NCI-H1694 treated with DMSO at 0.1 percent for 48 hours (cell line): ENCODE measurements at places on chromosomes 1 and 21.
A peak's percentile ranks its signal among the peaks of the same experiment; 100 is the strongest.

- peak; percentile 11 for DNase-seq
These were observed at the start of gene FOXD3 for GRCh38 chr1:63322114-63322943. Gene FOXD3, plus strand, starts transcription at chr1:63322567. Its CDS starts 492 bp downstream, at chr1:63323059.

DNA sequence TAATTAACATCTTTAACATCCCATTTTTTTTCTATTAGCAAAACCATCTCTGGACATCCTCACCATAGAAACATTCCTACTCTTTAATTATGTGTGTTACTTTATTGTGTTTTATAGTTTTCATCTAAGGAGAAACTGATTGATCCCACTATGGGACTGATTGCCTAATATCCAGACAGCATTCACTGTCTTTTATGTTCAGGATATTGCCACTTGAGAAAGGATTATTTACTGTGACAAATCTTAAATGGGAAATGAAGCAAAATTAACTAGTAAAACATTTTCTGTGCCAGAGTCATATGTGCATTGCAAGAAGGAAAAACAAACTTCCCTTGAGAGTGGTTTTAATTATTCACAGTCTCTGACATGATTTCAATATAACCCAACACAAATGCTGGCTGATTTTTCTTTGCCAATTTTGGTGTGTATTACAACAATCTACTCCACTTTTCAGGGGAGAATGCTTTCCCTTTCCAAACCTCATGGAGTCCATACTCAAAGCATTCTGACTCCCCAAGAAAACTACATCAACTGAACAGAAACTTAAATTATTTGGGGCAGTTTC, 15.8 kb upstream of the RGS13 start:
- DNase-seq = no peak

DNA sequence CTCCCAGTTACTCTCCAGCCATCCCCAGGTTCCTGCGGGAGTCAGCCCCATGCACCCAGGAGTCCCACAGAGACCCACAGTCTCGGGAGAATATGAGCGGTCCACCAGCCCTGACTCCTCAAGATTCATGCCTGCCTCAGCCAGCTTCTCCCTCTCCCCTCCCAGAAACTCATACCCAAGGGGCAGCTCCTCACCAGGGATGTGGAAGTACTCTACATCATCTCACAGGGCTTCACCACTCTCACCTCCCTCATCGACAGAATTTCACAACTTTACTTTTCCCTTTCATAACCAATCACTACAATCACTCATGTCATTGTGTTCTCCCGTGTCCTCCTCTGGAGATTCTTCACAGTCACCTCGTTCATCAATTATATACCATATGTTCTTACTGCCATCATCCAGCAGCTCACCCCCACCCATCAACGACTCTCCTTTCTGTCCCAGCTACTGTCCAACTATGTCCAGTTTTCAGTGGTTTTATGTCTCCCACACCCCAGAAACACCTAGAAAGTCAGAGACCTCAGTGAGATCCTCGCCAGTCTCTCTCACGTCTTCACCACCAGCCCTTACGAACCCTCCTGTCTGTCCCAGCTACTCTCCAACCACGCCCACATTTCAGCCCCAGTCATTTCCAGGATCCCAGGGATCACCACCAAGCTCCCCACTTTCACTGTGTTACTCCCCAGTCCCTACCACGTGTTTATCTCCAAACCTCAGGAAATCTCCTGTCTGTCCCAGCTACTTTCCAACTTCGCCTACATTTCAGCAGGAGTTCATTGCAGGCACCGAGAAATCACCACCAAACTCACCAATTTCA, 1530.1 kb upstream of the TPTE start:
- peak; percentile 86 for DNase-seq

GRCh38 chr1:186837806-186838205, 9.1 kb downstream of the PLA2G4A start:
- no peak for DNase-seq

GRCh38 chr1:211893260-211893659, 62.7 kb upstream of the LPGAT1 start:
- DNase-seq = no peak

- no peak for DNase-seq
These were observed 42.0 kb downstream of the VPS26C start for GRCh38 chr21:37224861-37225839.

GRCh38 chr1:236143104-236143948, 987 bp downstream of the GPR137B start:
- DNase-seq = no peak

DNA sequence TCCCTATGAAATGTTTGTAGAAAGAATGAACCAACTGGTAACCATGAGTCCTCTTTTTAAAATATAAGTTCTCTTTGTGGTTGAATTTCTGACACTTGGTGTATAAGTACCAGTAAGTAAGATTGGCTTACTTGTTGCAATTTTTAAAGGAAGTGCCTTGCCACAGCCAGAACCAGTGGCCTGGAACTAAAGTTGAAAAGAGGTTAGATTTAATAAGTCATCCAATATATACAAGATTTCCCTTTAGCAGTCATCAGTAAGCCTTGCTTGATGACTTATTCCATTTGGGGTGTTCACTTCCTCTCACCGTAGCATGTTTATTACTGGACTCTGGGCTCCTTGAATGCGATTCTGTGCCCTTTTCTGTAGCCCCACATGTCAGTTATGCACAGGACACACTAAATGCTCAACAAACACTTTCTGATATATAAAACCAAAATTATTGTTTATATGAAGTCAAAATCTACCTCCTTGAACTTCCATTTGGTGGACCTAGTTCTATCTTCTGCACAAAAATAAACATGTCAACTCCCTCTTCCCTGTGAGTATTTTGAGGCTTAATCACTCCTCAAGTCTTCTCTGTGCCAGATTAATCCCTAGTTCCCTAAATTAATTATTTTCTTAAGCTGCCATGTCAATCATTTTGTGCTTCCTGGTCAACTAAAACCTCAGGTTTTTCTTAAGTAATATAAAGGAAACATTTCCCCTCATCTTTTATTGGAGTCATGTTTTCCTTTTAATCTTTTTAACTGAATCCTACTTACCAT, 218.1 kb downstream of the ST6GALNAC3 start:
- DNase-seq = no peak

DNA sequence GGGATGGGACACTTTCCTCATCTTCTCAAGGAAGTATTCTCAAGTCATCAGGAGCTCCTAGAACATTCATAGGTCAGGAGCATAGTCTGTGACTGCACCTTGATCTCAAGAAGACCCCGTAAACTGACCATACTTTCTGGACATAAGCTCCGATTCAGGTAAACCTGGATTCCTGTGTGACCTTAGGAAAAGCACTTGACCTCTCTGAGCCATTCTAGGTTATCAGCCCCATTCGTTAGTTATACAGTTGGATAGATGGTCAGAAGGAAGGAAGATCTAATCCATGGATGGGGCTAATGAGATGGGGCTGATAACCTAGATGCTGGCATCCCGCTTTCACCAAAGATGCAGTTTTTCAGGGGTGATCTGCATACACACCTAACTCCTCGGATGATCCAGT, 114.3 kb downstream of the EPHB2 start:
- no peak for DNase-seq
